ENCODE measurements at places on chromosomes 2 and 18. TPM values are rescaled to one million over a fixed set of nuclear protein-coding genes. Genes with fewer than 3 reads are reported as not detected.

Gene EPC2
- total RNA-seq = 22.8 TPM

Gene GAL3ST2
- total RNA-seq = not detected

Gene EFEMP1
- 615 TPM for total RNA-seq

Gene LTBP1
- total RNA-seq = 190 TPM

Data from fibroblast of lung (primary cell).